Uterus (tissue), 4 donors: ENCODE measurements at places on chromosomes 5 and 9. TPM values are rescaled to one million over a fixed set of nuclear protein-coding genes. Genes with fewer than 3 reads are reported as not detected.
A peak's percentile ranks its signal among the peaks of the same experiment; 100 is the strongest.

The URM1 gene
- total RNA-seq, result 21.3 TPM

DNA sequence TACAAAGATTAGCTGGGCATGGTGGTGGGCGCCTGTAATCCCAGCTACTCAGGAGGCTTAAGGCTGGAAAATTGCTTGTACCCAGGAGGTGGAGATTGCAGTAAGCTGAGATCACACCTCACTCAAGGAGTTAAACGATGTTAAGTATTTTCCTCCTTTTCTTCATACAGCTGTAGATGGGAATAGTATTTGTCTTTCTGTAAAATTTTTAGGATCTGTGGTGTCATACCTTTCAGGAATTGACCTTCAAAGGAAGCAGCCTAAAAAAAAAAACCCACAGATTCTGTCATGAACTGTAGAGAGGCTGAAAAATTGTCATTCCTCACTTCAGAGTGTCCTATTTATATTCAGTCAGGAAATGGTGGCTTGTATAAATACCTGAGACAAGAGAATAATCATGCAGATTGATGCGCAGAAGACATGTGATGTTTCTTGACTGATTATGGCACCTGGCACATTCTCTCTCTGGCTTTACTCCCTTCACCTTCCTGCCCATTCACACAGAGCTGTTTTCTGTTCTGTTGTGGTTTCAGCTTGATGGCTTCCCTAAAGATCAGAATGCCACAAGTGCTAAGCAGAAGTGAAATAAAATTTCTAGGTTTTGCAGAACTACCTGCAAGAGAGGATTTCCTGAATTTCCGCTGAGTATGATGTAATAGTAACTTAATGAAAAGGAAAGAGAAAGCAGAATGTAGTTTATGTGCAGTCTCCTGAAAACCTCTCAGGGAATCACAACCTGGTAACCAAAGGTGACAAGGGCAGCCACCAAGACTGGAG, 3.8 kb downstream of the IFNA1 start:
- DNase-seq, result no peak

The HRH2 gene
- 4.4 TPM for total RNA-seq

GRCh38 chr5:122314036-122314435, 2.0 kb downstream of the SNCAIP start:
- no peak for DNase-seq

GRCh38 chr5:113359419-113359818, 75.4 kb downstream of the TSSK1B start:
- DNase-seq, result no peak

DNA sequence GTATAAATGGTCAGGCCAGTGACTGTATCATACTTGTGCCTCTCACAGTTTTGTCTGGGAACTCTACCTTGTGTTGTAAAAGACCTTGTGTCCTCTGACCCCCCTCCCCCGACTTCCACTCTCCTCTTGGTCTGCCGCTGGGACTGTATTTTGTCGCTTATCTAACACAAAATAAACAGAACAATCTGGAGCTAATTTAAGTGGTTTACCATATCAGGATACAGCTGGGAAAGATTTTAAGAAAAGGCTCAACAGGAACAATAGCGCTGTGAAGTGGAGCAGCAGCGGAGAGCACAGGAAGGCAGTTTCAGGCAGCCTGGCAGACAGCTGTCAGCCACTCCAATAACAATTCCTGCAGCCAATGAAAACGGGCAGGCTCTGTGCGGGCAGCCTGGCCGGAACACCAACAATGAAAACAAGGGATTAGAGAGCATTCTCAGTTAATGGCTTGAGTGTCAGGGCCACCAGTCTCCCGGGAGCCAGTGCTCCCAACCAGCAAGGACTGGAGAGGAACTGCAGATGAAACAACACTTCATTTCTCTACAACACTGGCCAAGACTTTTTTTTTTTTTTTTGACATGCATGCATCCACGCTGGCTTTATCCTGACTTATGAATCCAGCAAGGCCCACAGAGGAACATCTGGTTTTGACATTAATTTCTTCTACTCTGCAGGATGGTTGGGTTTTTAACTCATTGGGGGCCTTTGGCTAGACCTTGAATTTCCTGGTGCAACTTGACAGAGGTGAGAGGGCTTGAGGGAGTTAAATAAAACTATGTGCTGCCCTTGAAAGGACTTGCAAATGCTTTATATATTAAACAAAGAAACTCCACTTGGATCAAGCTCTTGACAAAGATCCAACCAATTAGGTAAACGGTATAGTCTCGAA, 76.7 kb downstream of the ARSB start:
- DNase-seq, result no peak

GRCh38 chr9:20884985-20885593, 146.4 kb downstream of the HACD4 start:
- DNase-seq, result peak; percentile 40

DNA sequence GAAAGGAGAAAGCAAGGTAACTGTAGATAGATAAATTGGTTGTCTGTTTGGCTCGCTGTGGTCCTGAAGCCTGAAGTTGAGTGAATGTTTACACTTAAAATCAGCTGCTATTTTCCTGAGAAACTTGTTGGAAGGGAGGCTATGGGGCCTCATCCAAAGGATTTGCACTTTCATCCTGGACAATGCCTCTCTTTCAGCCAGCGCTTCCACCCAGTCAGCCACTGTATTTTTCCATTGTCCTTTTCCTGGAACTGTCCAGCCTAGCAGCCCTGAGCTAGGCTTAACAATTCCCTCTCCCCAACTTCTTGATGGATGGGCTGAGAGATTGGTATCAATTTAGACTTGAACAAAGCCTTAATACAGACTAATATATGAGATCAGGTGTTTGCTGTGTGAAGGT, 429.2 kb downstream of the DMAC1 start:
- DNase-seq, result no peak

The SLC28A3 gene
- total RNA-seq, result not detected

The BTNL3 gene
- not detected for total RNA-seq

The SOX30 gene
- not detected for total RNA-seq

- no peak for DNase-seq
Observed at GRCh38 chr9:98207606-98208005, 15.2 kb upstream of the CORO2A start.

- DNase-seq, result no peak
Observed at GRCh38 chr5:125510651-125511050, 764.2 kb upstream of the ZNF608 start.

The NPR3 gene
- total RNA-seq, result 18.0 TPM

DNA sequence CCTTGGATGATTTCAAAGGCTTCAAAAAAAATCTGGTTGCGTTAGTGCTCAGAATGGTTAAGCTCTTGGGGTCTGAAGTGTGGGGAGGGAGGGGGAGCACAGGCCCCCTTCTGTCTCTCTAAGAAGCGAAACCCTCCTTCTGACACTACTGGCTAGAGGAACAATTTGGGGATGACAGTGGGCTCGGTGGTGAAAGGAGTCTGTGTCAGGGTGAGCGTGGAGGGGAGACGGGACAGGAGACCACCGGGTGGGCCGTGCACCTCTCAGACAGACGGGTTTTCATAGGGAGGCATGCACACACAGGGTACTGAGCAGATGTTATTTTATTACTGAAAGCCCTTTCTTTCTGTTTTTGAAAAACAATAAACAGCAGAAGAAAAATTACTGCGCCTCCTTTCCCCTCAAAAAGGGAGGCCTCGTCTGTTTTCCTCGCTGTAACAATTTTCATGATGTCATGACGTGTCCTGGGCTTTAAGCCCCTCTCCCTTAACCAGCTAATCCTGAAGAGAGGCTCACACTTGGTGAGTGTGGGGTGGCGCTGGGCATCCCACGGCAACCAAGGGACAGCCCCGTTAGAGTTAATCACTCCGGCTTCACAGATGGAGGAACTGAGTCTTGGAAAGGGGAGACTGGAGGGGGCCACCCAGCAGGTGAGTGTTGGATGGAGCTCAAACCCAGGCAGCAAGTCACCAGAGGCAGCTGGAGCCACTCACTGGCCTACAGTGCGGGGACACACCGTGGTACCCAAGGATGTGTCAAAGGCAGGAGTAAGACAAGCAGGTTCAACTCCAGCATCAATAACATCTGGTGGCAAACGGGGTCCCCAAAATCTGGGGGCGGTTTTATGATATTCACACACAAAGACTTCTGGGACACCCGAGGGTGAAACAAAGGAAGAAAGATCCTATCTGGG, 53.4 kb downstream of the PTCH1 start:
- DNase-seq, result no peak

- no peak for DNase-seq
Observed at GRCh38 chr9:87950296-87950695, 24.0 kb downstream of the CDK20 start.

DNA sequence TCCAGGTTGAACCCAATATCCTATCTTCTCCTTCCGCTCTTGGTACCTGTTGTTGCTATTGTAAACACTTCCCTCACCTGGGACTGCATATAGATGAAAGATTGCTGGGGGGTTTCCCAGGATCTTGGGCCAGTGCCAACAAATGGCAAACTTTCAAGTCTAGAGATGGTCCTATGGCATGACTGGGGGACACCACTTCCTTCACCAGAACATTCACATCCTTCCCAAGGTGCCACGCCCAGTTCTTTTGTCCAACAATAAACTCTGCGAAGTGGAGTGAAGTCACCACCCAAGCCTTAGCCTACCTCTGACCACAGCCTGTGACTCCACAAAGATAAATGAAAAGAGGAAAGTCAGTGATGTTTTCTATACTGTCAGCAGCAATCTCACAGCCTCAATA, 34.4 kb downstream of the DOCK8 start:
- no peak for DNase-seq

The PCDHGA6 gene
- 4.4 TPM for total RNA-seq

DNA sequence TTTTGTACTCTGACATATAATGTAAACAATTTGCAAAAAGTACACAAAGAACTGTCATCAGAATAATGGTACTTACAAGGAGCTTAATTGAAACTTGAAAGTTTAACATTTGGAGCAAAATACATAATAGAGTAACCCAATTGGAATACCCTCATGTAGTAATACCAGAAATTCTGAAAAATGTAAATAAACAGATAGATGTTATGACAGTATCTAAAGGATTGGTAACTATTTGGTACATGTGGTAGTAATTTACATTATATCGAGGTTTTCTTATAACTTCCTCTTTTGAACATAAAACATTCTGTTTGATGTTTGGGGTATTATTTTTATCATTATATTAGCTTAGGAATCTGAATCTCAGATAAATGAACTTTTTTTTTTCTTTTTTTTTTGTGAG, 211.7 kb upstream of the ELL2 start:
- no peak for DNase-seq

- DNase-seq, result peak; percentile 68
Observed at GRCh38 chr9:70044490-70045307, 1.1 kb downstream of the MAMDC2 start.

The AK1 gene
- 6.1 TPM for total RNA-seq

GRCh38 chr5:59620535-59621212, 272.9 kb downstream of the PDE4D start:
- DNase-seq, result no peak

DNA sequence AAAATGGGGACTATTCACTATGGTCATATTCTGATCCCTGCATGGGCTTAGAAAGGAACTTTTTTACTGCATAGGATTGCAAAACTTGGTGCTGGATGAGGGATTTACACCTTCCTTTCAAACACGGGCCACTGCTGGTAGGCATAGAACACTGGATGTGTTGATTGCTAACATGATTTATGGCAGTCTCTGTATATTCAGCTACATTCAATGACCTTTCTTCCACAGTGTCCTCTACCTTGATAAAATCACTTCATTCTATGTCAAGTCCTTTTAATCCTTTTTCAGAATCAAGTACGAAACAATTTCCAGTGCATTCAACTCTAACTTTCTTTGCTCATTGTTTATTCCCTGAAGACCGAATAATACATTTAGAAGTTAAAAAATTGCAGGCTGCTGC, 91.9 kb upstream of the ATG10 start:
- DNase-seq, result no peak

DNA sequence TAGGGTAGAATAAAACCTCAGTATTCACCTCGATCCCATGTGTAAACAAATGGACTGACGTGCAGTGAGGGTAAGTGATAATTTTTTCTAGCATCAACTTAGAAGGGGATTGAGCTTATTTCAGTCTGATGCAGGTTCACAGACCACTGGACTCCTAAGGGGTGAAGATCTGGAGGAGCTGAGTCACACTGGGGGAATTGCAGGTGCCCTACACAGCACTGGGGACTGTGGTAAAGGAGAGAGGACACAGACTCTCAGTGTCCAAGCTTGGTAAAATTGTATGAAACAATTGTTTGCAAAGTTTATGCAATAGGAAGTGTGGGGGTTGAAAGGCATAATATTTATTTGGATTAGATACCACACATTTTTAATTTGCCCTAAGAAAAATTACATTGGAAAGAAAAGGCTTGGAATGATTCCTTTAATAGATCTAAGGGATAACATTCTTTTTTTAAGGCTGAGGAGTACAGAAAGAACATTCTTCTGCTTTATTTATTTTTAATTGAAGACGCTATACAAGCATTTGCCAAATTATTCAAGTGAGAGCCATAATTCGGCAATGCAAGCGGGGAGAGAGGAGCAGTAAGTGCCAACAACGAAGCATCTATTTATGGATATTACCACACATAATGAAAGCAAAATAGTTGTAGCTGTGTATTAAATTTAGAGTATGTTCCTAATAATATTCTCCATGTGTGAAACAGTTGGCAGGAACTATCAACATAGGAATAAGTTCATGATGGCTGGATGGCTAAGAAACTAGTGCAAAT, 766.9 kb upstream of the ADAMTS16 start:
- DNase-seq, result no peak

DNA sequence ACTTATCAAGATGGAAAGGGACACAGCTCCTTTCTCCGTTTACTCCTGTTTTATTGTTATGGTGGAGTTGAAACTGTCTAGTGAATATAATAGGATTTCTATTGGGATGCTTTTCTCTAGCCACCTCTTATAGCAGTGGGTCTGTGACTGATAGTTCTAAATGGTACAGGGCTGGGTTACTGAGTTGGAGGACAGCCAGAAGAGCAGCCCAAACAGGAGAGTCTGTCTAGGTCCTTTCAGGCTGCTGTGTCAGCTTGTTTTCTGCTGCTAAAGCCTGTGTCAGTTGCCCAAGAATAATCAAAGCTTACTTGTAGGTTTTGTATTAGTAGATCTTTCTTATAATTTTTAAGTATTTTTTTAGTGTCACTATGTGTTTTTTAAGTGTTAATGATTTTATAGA, 356.0 kb upstream of the SEMA6A start:
- DNase-seq, result no peak

DNA sequence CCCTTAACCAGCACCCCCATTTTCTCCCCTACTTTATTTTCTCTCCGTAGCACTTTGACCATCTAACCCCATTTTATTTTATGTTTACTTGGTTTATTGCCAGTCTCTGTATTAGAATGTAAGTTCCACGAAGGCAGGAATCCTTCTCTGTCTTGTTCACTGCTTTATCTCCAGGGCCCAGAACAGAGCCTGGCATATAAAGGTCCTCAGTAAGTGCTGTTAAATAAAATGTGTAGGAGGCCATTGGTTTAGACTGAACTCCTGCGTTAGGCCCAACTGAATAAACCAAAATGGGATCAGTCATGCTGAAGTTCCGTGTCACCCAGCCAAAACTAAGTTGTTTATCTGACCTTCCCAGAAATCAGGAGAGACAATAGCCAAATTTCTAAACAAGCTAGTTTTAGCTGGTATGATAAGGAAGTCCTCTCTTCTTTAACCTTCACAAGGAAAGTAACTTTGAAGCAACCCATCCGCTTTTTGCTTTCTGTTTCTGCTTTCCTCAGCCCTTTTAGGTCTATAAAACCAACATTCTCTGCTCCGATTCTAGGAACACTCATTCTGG, 29.0 kb upstream of the CCNJL start:
- no peak for DNase-seq

The ADAMTS2 gene
- total RNA-seq, result 4.1 TPM

- no peak for DNase-seq
Observed at GRCh38 chr5:159252195-159252594, 10.9 kb upstream of the UBLCP1 start.
